ENCODE measurements at places on chromosomes 7 and 10.

- DNase-seq: no peak
Measured at GRCh38 chr10:99341860-99342490, 12.8 kb downstream of the CNNM1 start.

- DNase-seq: no peak
Measured at GRCh38 chr10:15175587-15175986, 7.1 kb upstream of the NMT2 start.

GRCh38 chr7:116353647-116354046, 143.3 kb downstream of the TES start:
- DNase-seq: no peak

GRCh38 chr7:41787651-41788350, 84.9 kb upstream of the INHBA start:
- DNase-seq: no peak

- no peak for DNase-seq
Measured at GRCh38 chr10:70744617-70745143, 40.5 kb downstream of the TBATA start.

GRCh38 chr10:25467881-25468280, 293.1 kb downstream of the GPR158 start:
- DNase-seq: no peak

GRCh38 chr7:1510780-1511154, 6.6 kb upstream of the INTS1 start:
- no peak for DNase-seq

GRCh38 chr7:26556061-26556881, 264.6 kb downstream of the SNX10 start:
- DNase-seq: no peak

DNA sequence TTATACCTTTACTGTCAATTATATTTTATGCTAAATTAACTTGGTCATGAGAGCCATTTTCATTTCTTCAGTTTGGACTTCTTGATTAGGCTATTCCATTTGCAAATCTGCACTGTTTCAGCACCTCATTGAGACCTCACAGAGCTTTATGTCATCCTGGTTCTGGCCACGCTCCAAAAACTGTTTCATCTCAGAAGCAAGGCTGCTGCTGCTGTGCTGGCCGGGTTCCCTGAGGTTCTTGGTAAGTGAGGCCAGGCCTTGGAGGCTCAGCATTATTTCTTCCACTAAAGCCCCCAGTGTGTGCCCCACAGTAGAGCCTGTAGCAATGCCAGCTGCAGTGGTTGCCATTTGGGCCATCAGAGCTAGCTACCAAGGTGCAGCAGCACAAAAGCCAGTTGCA, 7.8 kb upstream of the ZNF485 start:
- DNase-seq: no peak

- DNase-seq: no peak
Measured at GRCh38 chr10:29610876-29611647, 23.7 kb downstream of the SVIL start.

DNA sequence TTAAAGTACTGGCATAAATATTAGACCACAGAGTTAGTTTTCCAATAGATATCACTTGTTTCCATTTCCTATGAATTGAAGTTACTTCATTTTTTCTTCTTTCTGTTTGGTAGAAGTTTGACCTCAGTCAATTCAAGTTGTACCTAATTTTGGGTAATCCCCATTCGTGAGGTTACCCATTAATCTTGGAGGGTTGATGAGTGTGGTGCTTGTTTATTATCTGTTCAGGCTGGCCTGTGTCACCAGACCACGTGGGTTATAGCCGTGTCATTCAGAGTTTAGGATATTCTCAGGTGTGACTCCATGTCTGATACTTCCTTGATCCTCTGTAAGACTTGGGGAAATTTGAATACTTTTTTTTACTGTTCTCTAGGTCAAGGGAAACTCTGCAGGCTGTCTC, 133.9 kb upstream of the TPK1 start:
- DNase-seq: no peak

GRCh38 chr10:94240901-94241300, 121.8 kb downstream of the NOC3L start:
- no peak for DNase-seq

- DNase-seq: no peak
Measured at GRCh38 chr7:134557391-134557790, 8.5 kb downstream of the AKR1B15 start.

- no peak for DNase-seq
Measured at GRCh38 chr10:52609626-52610240, 162.9 kb downstream of the MBL2 start.

- DNase-seq: peak; percentile 69
Measured at GRCh38 chr10:130138479-130138866, 2.3 kb downstream of the GLRX3 start.

GRCh38 chr7:74569501-74570075, 87.9 kb upstream of the GTF2I start:
- no peak for DNase-seq

DNA sequence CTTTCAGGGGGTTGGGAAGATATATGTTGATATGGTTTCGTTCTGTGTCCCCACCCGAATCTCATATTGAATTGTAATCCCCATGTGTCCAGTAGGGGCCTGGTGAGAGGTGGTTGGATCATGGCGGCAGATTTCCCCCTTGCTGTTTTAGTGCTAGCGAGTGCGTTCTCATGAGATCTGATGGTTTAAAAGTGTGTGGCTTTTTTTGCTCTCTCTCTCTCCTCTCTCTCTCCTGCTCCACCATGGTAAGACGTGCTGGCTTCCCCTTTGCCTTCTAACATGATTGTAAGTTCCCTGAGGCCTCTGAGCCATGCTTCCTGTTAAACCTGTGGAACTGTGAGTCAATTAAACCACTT, 68.4 kb upstream of the PDZD8 start:
- no peak for DNase-seq

- DNase-seq: no peak
Measured at GRCh38 chr7:101964680-101965452, 147.4 kb downstream of the CUX1 start.

DNA sequence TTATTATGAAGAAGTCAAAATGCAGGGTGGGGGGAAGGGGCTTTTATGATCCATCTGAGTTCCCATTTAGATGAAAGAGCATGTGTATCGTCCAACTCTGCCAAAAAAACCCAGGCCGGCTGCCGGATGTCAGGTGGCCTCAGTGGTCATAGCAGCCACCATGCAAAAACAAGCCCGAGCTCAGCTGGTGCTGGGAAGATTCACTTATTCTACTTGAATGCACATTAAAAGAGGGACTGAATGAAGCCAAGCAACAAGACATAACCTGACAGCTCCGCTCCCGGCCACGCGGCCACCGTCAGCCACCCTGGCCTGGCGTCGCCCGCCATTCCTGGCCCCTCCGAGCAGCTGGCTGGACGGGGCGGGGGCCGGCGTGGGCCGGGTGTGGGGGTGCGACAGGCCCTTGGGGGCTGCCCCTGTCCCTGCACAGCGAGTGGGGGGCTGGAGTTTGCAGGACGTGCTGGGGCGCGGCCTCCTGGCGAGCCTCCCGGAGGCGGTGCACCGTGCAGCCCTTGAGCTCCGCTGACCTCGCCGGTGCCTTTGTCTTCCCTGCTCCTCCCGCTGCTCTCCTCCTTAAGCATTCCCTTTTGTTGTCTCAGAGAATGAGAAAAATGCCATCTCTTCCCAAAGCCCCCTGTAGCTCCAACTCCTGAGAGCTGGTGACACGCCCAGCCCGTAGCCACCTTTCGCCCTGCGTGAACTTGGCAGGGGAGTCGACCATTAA, 67.8 kb downstream of the EBF3 start:
- DNase-seq: no peak

GRCh38 chr7:129144095-129144833, at the start of gene TSPAN33:
Gene TSPAN33, plus strand, starts transcription at chr7:129144707. Its CDS starts 274 bp downstream, at chr7:129144981.
- no peak for DNase-seq

GRCh38 chr10:109698086-109698485, 225.2 kb downstream of the XPNPEP1 start:
- no peak for DNase-seq

- DNase-seq: no peak
Measured at GRCh38 chr7:151924508-151924907, 31.7 kb upstream of the GALNTL5 start.

- DNase-seq: no peak
Measured at GRCh38 chr7:117806011-117806410, 67.2 kb downstream of the CTTNBP2 start.

DNA sequence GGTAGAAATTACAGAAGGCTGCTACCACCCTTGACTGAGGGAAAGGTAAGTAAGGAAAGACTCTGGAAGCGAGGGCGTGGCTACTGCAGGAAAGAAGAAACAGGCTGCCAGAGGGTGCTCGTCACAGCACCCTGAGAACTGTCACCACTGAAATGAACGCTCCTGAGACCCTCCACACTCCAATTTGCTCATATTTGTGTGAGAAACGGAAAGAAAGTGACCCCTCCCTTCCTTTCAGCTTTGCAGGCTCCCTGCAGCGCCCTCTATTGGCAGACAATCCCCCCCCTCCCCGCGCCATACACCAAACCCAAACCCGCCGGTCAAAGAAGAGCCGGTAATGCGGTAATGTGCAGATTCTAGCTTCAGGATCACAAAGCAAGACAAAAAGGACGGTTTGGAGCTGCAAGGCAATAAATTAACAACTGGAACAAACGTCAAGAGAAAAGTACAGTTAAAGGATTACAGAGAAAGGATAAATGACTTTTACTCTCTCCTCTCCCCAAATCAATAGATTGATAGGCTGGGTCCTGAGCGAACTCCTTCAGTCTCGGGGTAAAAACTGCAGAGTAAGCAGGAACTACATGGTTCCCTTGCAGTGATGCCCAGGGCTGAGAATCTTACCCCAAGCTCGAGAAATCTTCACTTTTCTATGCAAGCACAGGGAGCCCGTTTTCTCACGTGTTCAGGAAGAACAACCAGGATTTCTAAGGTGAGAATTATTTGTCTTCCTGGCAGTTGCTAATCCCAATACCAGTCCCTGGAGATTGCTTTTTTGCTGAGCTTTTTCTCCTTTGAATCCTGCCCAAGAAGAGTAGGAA, 47.6 kb downstream of the STEAP1B start:
- DNase-seq: no peak

- DNase-seq: no peak
Measured at GRCh38 chr7:130113887-130114286, 43.6 kb downstream of the KLHDC10 start.

GRCh38 chr7:148581624-148582023, 8.9 kb upstream of the C7orf33 start:
- no peak for DNase-seq

GRCh38 chr7:106655703-106656498, 5.1 kb downstream of the CCDC71L start:
- no peak for DNase-seq

DNA sequence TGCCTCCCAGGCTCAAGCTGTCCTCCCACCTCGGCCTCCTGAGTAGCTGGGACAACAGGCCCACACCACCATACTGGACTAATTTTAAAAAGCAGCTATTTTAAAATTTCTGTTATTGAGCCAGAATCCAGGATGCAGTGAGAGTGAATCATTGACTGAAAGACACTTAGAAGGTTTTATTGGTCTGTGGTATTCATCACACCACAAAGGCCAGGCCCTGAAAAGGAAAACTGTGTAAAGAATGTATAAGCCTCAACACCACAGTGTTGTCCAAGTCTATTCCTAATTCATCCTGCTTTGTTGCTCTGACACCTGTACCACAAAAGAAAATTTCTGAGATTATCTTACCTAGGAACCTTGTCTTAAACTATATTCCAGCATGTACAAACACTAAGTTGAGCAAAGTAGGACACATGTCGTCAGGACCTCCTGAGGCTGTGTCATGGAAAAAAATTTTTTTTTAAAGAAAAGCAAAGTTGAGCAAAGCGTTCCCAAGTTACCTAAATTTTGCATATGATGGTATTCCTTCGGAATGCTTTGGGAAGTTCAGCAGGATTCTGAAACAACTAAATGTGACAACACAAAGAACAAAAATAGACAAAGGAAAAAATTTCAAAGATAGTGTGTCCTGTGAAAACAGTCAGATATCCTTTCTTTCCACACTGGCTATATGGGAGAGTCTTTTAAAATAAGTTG, 129.6 kb upstream of the MKLN1 start:
- DNase-seq: no peak

GRCh38 chr7:103686064-103686463, 240.1 kb upstream of the SLC26A5 start:
- no peak for DNase-seq

GRCh38 chr10:65358565-65358964, 1567.3 kb upstream of the LRRTM3 start:
- DNase-seq: no peak

GRCh38 chr10:28135258-28135657, 136.4 kb upstream of the ODAD2 start:
- no peak for DNase-seq

DNA sequence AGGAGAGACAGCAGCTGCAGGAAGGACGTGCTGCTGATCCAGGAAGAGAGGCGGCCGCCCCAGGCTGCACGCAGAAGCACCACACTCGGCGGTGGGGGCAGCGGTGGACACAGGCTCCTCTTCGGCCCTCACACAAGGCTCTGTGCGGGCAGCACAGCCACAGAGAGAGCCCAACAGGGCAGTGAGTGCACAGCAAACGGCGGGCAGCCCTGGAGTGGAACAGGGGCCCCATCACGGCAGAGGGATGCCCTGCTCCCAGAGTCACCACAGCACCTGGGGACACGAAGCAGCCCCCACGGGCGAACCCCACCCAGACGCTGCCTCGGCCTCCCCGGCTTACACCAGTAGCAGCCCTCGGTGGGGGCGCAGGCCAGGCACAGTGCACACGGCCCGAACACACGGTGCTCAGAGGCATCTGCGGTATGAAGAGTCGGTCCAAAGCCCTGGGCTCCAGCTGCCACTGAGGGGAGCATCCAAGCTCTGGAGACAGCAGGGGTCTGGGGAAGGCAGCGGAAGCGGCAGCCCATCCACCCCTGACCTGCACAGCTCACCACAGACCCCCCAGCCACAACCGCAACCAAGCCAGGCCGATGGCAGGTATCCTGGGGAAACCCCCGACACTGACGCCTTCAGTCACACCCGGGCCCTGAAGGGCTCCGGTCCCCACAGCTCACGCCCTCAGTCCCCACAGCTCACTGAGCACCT, 16.8 kb downstream of the NUDT1 start:
- DNase-seq: no peak

- DNase-seq: no peak
Measured at GRCh38 chr10:110865809-110866482, 5.8 kb upstream of the PDCD4 start.

DNA sequence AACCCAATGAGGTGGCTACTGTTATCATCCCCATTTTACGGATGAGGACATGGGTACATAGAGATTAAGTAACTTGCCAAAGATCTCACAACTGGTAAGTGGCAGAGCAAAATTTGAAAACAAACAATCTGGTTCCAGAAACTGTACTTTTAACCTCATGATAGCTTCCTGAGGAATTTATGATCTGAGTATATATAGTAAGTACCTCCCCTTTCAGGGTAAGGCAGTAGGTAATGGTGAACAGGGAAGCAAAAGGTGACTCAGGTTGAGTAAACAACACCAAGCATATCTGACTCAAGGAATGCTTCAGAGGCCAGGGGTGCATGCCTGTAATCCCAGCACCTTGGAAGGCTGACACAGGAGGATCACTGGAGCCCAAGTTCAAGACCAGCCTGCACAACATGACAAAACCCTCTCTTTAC, 21.1 kb downstream of the KLLN start:
- no peak for DNase-seq
